ENCODE measurements at places on chromosomes 3 and 15. TPM values are rescaled to one million over a fixed set of nuclear protein-coding genes. Genes with fewer than 3 reads are reported as not detected.
A peak's percentile ranks its signal among the peaks of the same experiment; 100 is the strongest.

SEMA7A gene
- total RNA-seq = 16.9 TPM

CRYGS gene
- total RNA-seq = not detected

TBC1D23 gene
- total RNA-seq = 79.8 TPM

PRRT3 gene
- total RNA-seq = 3.2 TPM

SCG5 gene
- total RNA-seq = 1.4 TPM

GHSR gene
- not detected for total RNA-seq

MED12L gene
- 12.7 TPM for total RNA-seq

PATL2 gene
- total RNA-seq = 0.28 TPM

ILDR1 gene
- total RNA-seq = 1.9 TPM

CCK gene
- not detected for total RNA-seq

EPHB1 gene
- total RNA-seq = 5.3 TPM

DNA sequence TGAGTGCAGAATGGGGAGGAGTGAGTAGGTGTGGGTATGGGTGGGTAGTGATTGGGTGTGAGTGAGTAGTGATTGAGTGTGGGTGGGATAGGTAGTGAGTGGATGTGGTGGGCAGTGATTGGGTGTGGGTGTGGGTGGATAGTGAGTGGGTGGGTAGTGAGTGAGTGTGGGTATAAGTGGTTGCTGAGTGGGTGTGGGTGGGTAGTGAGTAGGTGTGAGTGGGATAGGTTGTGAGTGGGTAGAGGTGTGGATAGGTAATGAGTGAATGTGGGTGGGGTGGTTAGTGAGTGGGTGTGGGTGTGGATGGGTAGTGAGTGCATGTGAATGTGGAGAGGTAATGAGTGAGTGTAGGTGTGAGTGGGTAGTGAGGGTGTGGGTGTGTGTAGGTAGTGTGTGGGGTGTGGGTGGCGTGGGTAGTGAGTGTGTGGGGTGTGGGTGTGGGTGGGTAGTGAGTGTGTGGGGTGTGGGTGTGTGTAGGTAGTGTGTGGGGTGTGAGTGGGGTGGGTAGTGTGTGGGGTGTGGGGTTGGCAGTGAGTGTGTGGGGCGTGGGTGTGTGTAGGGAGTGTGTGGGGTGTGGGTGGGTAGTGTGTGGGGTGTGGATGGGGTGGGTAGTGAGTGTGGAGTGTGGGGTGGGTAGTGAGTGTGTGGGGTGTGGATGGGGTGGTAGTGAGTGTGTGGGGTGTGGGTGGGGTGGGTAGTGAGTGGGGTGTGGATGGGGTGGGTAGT, 5.3 kb downstream of the MINAR1 start:
- H3K27ac ChIP-seq = no peak overlapping the region
- no peaks in the 10 kb centered on the region for H3K36me3 ChIP-seq
- H3K27me3 ChIP-seq = peaks cover 3% of the 10 kb centered on the region
- H3K4me1 ChIP-seq = no peaks in the 10 kb centered on the region

GRCh38 chr3:42836150-42837123, 27.2 kb downstream of the ACKR2 start:
- no peak overlapping the region for H3K4me3 ChIP-seq
- no peaks in the 10 kb centered on the region for H3K36me3 ChIP-seq
- H3K27me3 ChIP-seq = no peaks in the 10 kb centered on the region
- DNase-seq = no peak

- no peak for DNase-seq
- no peak overlapping the region for H3K27ac ChIP-seq
- no peaks in the 10 kb centered on the region for H3K36me3 ChIP-seq
Observed at GRCh38 chr15:64634027-64634426, 141.4 kb downstream of the RBPMS2 start.

DNA sequence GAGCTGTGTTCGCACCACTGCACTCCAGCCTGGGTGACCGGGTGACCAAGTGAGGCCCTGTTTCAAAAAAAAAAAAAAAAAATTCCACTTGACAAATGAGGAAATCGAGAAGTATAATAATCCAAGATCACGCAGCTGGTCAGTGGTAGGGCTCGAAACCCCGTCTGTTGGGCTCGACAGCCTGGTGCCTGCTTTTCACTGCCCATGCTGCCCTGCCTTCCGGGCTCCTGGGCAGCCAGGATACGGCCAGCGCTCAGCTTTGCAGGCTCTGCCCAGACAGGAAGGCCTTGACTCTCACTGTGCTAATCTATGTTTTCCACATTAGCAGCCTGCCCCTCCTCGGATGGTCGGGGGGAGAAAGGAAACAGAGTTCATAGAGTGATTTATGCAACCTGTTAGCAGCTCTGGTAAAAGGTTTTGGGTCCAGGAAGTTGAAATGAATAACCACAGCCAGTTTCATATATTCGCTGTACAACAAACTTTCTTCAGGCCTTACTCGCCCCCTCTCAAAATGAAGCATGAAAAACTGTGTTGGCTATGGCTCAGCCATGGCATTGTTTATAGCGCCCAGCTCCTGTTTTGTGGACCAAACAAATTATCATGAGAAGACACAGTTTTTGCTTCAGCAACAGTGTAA, 108.8 kb downstream of the XXYLT1 start:
- H3K4me1 ChIP-seq = no peaks in the 10 kb centered on the region
- H3K27ac ChIP-seq = peak overlapping the region; percentile 68
- H3K36me3 ChIP-seq = no peaks in the 10 kb centered on the region
- DNase-seq = no peak
- no peaks in the 10 kb centered on the region for H3K27me3 ChIP-seq

- H3K4me1 ChIP-seq = no peaks in the 10 kb centered on the region
- no peak overlapping the region for H3K27ac ChIP-seq
- no peak overlapping the region for H3K4me3 ChIP-seq
- H3K36me3 ChIP-seq = no peaks in the 10 kb centered on the region
- no peak for DNase-seq
- H3K27me3 ChIP-seq = no peaks in the 10 kb centered on the region
Observed at GRCh38 chr3:80094589-80094988, 326.8 kb upstream of the ROBO1 start.

DNA sequence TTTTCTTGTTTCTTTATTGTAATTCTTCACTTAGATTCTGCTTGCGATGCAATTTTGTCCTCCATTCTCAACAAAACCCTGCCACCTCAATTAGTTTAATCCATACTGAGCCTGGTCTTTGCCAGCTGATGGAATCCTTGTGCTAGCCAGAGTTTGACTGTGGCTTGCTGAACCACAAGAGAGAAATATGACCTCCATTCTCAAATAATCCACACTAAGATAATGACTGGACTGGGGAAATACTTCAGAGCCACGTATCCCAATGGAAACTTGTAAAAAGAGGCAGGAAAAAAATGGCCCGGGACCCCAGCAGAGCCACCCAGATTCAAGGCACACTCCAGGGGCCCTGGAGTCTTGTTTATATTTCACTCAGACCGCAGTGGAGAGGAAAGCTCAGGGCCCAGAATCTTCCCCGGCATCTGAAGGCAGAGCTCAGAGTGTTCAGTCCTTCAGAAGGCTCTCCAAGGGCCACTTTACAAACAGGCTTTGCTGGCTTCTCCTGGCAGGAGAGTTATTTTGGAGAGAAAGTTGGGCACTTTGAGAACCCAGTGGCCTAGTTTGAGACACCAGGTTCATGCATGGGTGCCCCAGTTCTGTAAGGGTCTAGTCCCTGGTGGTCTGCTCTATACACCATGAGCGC, 62.7 kb downstream of the SSUH2 start:
- H3K4me1 ChIP-seq = no peaks in the 10 kb centered on the region
- no peak overlapping the region for H3K27ac ChIP-seq
- no peak overlapping the region for H3K4me3 ChIP-seq
- H3K27me3 ChIP-seq = no peaks in the 10 kb centered on the region
- no peaks in the 10 kb centered on the region for H3K36me3 ChIP-seq
- DNase-seq = no peak

DNA sequence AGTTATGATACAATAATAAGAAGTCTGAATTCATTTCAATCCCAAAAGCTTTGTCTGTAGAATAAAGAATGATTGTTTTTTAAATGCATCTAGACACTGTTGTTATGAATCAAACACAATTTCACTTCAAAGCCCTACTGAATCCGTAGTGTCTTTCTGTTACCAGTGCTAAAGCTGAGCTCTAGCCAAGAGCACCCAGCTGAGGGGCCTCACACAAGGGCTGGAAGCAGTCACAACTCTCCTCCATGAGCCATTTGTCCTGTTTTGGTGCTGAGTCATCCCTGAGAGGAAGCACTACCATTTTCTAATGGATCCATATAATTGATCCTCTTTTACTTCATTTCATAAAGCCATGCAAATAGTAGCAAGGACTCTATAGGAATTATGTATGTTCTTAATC, 158.2 kb upstream of the ANKRD28 start:
- no peaks in the 10 kb centered on the region for H3K36me3 ChIP-seq
- no peaks in the 10 kb centered on the region for H3K4me1 ChIP-seq
- H3K4me3 ChIP-seq = no peak overlapping the region
- no peak for DNase-seq
- no peaks in the 10 kb centered on the region for H3K27me3 ChIP-seq

DNA sequence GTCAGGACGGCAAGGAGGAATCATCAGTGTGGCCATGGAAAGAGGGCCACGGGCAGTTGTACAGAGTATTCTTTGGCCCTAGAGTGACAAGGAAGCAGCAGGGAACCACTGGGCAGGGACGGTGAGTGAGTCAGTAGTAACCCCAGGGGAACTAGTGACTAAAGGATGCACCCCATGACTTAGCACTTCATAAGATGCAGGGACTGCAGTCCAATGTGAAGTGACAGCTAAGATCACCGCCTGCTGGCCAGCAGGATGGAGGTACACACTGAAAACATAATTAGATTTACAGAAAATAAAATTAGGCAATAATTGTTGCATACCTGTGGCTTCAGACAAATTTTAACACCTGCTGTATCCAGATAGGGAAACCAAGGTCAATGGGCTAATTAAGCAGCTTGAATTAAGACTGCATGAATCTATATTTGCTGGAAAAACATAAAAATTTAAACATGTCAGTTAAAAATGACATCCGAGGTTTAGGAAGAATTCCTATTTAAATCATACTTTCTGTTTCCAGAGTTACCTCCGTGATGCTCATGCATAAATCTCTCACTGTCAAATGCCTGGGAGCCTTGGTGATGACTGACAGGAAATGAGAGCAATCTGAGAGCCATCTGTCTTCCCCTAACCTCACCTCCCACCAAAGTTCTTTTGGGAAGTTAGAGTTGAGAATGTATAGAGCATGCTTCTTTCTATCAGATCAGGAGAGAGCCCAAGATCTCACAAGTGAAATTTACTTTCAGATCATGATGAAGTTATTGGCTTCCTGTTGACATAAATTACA, 56.5 kb downstream of the DCLK3 start:
- DNase-seq = no peak
- no peaks in the 10 kb centered on the region for H3K36me3 ChIP-seq
- no peak overlapping the region for H3K4me3 ChIP-seq

DNA sequence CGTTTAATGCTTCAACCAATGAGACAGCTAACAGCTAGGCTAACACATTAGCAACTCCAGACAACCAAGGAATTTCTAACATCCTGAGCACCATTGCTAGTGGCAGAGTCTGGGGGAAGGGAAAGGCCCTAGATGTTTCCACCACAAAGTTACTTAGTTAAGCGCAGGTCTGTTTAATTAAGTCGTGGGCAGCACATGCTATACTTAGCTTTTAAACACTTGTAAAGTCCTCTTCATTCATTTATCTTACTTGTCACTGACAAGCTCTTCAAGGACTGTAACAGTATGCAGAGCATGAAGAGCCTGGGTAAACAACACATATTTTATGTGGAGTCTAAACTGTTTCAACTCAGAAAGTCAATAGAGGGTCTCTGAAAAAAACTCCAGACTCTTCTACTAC, 221.1 kb upstream of the WNT5A start:
- H3K27me3 ChIP-seq = no peaks in the 10 kb centered on the region
- no peak overlapping the region for H3K4me3 ChIP-seq
- DNase-seq = no peak
- no peaks in the 10 kb centered on the region for H3K36me3 ChIP-seq
- no peaks in the 10 kb centered on the region for H3K4me1 ChIP-seq
- no peak overlapping the region for H3K27ac ChIP-seq

DNA sequence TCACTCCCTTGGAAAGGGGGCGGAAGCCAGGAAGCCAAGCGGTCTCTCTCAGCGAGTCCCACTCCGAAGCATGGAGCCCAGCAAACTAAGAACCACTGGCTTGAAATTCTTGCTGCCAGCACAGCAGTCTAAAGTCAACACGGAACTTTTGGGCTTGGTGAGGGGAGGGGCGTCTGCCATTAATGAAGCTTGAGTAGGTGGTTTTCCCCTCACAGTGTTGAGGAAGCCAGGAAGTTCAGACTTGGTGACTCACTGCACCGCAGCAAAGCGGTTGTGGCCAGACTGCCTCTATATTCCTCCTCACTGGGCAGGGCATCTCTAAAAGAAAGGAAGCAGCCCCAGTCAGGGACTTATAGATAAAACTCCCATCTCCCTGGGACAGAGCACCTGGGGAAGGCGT, 665.4 kb upstream of the CBLB start:
- H3K4me3 ChIP-seq = no peak overlapping the region
- no peaks in the 10 kb centered on the region for H3K27me3 ChIP-seq
- H3K4me1 ChIP-seq = no peaks in the 10 kb centered on the region
- H3K27ac ChIP-seq = no peak overlapping the region

GRCh38 chr3:90132197-90132596, 1024.8 kb downstream of the EPHA3 start:
- no peaks in the 10 kb centered on the region for H3K4me1 ChIP-seq
- H3K27ac ChIP-seq = no peak overlapping the region
- no peak for DNase-seq
- no peaks in the 10 kb centered on the region for H3K36me3 ChIP-seq
